AG04450 (cell line): ENCODE measurements at places on chromosomes 1 and 21. TPM values are rescaled to one million over a fixed set of nuclear protein-coding genes. Genes with fewer than 3 reads are reported as not detected.

The PGLYRP4 gene
- polyA plus RNA-seq, result not detected in 2 replicates

The GRIK3 gene
- not detected in 2 replicates for polyA plus RNA-seq

The SLC45A3 gene
- 1.7 and 1.8 TPM in 2 replicates for polyA plus RNA-seq

The DCST2 gene
- polyA plus RNA-seq, result 0.07 and 0.19 TPM in 2 replicates

GRCh38 chr1:118021668-118022067 is 92.1 kb downstream of the WDR3 start:
- DNase-seq, result no peak

DNA sequence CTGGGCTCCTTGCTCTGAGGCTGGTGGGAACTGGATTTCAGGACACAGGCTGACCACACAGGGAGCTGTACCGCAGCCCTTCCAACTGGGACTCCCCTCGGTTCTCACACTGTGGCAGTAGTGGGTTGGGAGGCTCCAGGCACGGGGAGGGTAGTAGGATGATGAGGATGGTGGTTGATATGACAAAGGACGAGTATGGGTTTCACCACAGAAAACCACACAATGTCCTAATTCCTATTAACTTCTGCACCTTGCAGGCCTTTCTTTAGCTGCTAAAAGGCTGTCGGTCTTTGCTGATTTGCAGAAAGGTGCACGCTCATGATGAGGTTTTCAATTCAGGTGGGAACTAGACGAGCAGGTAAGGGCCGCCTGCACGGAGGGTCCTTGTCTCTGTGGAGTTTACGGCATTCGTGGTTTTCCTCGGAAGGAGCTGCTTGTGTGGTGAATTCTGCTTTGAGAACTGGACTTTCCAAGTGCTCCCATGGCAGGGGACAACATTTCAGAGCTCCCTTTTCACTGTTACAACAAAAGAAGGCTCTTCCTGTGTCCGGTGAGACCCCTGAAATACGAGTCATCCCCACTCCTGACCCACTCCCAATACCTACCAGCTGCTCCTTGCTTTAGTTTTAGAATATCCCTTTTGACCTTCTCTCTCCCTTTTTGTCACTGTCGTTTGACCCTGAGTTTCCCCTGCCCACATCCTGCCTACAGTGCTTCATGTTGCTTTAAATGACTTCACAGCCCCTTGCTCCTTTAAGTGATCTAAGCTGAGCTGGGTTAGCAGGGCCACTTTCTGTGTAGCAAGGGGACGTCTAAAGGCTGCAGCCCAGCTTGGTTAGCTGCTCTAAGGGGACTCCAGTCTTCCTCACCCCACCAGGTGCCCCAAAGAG is 125.1 kb downstream of the MRPS6 start:
- DNase-seq, result no peak

- peak; percentile 41 for DNase-seq
Observed at GRCh38 chr1:79042117-79042516, 35.6 kb upstream of the ADGRL4 start.

- peak; percentile 18 for DNase-seq
Observed at GRCh38 chr1:171817511-171818265, 23.6 kb upstream of the DNM3 start.

GRCh38 chr1:3691421-3692204 is 39.3 kb downstream of the TP73 start:
- no peak for DNase-seq

- DNase-seq, result no peak
Observed at GRCh38 chr1:245431706-245432105, 276.9 kb downstream of the KIF26B start.
